Cerebellar nuclear complex (tissue), 1 donor: ENCODE measurements at places on chromosomes 16 and 17.

- no peak for DNase-seq
Observed at GRCh38 chr16:13996778-13997288, 74.3 kb upstream of the MRTFB start.

GRCh38 chr16:81610144-81610842, 165.7 kb downstream of the CMIP start:
- DNase-seq = no peak

- no peak for DNase-seq
Observed at GRCh38 chr17:45782889-45783592, 1.1 kb upstream of the CRHR1 start.

- DNase-seq = no peak
Observed at GRCh38 chr16:48231727-48232492, 12.2 kb upstream of the LONP2 start.

DNA sequence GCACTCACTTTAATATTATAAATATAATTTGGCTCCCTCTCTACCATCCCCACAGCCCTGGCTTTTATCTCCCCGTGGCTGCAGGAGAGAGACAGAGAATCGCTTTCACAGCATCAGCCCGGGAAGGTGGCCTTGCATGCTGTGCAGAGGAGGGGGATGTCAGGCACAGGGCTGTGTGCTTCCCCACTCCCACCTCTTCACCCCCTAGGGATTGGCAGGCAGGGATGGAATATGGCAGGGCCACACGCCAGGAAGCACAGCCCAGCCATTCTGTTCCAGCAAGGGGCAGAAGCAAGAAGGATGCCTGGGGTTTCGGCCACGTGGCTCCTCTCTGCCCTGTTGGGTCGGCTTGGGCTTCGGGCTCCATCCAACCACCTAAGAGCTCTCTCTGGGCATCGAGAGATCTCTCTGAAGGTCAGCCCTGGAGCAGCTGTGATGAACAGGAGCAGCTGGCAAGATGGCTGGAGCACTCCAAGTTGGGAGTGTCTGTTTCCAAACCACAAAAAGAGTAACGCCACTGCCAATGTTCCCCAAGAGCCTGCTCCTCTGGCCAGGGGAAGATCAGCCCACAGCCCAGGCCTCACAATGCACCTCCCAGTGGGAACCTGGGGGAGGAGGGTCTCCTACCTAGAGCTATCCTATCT, 223.2 kb downstream of the C16orf78 start:
- DNase-seq = no peak

GRCh38 chr17:83170571-83171260, 91.3 kb downstream of the METRNL start:
- DNase-seq = no peak

- no peak for DNase-seq
Observed at GRCh38 chr16:7392206-7392605, 59.6 kb downstream of the RBFOX1 start.

- DNase-seq = no peak
Observed at GRCh38 chr16:3012246-3012645, 477 bp upstream of the CLDN9 start.

DNA sequence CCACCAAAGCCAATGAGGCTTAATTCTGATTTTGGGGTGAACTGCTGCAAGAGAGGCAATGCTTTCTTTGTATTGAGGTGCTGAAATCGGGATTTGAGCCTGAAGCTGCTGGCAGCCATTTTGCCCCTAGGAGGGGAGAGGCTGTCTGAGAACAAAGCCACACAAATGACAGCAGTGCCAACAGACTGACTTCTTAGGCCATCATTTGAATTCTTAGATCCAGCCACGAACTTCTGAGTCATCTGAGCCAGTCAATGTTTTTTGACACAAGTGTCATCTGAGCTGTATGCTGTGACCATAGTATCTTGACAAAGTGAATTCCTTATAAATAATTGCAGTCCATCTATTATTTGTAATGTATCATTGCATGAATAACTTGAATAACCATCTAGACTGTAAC, 29.0 kb downstream of the HYDIN start:
- DNase-seq = no peak

DNA sequence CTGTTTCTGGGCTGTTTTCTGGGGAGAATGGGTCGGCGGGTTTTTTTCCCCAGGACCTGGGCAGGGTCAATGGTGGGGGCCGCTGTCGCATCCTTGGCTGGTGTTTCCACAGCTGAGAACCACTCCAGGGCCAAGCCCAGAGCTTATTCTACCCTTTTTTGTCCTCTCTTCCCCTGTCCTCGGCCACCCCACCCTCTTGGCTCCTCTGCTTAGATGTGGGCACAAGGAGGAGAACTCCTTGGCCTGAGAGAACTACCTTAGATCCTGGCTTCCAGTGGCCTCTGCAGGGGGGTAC, 4.0 kb downstream of the NOD2 start:
- no peak for DNase-seq

GRCh38 chr17:62899361-62899760, 66.7 kb upstream of the TANC2 start:
- DNase-seq = no peak

DNA sequence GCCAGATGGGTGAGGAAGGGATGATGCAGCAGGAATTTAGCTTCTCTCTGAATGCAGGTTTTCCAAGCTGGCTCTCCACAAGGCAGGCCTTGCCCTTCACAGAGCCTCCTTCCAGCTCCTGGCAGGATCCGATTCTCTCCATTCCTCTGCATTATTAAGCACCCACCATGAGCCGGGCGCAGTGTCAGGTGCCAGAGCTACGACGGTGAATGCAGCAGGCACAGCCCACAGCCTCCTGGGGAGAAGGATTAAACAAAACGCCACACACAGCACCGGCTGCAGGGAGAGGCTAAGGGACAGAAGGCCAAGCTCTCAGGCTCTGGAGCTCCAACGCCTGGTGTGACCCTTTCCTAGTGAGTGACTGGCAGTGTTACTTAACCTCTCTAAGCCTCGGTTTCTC, 7.1 kb upstream of the MT2A start:
- no peak for DNase-seq

- DNase-seq = no peak
Observed at GRCh38 chr17:77233635-77234334, 93.0 kb downstream of the SEC14L1 start.

DNA sequence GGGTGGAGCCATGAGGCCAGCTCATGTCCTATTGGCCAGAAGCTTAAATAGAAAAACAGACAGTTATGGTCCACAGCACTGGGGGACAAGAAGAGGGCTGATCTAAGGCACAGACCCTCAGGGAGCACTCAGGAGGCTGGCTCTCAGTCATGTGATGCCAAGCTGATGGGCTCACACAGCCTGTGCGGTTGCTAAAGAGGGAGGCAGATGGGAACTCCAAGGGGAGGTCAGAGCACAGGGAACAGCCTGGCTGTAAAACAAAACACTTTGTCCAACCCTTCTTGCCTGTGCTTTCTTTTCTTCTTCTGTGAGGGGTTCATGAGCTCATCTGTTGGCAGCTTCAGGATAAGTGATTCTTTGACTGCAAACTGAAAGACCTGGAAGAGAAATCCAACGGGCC, 27.2 kb downstream of the CNTNAP1 start:
- no peak for DNase-seq

- DNase-seq = no peak
Observed at GRCh38 chr17:48526608-48527546, 3.9 kb downstream of the HOXB1 start.

DNA sequence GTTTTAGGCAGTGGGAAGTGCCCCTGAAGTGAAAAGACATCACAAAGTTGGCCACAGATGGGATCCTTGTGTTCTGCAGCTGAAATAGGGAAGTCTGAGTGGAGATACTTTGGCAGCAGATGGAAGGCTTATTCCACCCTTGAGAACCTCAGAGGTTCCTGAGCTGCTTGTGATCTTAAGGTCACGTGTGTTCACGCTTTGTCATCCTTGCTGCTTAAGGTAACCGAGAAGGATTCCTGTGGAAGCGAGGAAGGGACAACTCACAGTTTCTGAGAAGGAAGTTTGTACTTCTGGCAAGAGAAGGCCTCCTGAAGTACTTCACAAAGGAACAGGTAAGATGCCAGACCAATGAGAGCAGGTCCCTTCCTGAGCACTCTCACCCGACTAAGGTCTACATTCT, 12.2 kb downstream of the ADAP2 start:
- DNase-seq = no peak

- no peak for DNase-seq
Observed at GRCh38 chr16:80695020-80695419, 109.4 kb downstream of the CDYL2 start.

GRCh38 chr16:12201866-12202265, 225.3 kb downstream of the SNX29 start:
- DNase-seq = no peak

DNA sequence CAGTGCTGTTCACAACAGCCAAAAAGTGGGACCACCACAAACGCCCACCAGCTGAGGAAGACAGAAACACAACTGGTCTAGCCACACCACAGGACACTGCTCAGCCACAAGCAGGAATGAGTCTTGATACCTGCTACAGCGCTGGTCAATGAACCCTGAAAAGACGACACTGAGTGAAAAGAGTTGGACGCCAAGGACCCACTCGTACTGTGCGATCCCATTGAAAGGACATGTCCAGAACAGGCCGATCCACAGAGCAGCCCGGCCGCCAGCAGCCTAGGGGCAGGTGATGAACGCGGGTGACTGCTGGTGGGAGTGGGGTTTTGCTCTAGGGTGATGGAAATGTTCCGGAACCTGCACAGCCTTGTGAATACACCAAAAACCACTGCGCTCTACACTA, 10.6 kb upstream of the SLC38A8 start:
- DNase-seq = no peak

DNA sequence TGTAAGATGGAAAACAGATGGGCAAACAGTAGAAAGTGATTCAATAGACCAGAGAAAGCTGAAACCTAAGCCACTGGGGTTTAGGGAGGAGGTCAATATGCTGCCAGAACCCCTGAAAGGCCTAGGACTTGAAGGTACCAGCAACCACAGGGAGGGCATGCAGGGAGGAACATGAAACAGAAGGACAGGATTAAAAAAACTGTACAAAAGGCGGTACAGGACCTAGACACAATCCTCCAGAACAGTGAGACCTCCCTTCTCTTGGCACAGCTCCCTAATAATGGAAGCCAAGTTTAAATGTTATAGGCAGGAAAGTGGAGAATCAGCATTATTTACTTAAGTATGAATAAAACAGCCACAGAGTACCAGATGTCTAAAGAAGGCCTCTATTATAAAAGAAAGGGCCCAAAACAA, 105.5 kb downstream of the SPAG9 start:
- DNase-seq = no peak
